ENCODE measurements at places on chromosomes 4 and X. TPM values are rescaled to one million over a fixed set of nuclear protein-coding genes. Genes with fewer than 3 reads are reported as not detected.

Gene CDKL2
- polyA plus RNA-seq = not detected

Gene FAAH2
- polyA plus RNA-seq = not detected

Gene STBD1
- not detected for polyA plus RNA-seq

Gene KLF3
- polyA plus RNA-seq = 43.2 TPM

Gene MMRN1
- polyA plus RNA-seq = 3.0 TPM

Gene ALPK1
- polyA plus RNA-seq = 5.3 TPM

Gene IDH3G
- 97.9 TPM for polyA plus RNA-seq

Gene PDZD4
- polyA plus RNA-seq = not detected

Gene NCBP2L
- not detected for polyA plus RNA-seq

GRCh38 chrX:84336646-84337045 lies 148.6 kb upstream of the RPS6KA6 start:
- DNase-seq = no peak

- no peak for DNase-seq
Measured at GRCh38 chr4:898869-899555, 33.1 kb downstream of the GAK start.

DNA sequence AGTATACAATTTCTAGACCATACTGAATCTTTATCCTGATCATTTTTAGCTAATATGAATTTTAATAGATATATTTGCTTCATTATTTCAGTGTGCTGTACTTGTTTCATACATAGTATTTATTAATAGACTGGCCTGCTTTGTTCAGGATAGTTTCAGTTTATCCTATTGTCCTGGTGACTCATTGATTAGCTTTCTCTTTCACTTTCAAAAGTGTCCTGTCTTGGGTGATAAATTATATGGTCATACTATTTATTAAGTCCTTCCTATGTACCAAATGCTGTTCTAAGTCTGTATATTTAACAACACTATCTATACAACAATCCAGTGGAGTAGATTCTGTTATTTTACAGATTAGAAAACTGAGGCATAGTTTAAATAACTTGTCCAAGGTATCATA lies 153.8 kb upstream of the RAPGEF2 start:
- no peak for DNase-seq

- no peak for DNase-seq
Measured at GRCh38 chrX:23811108-23811651, 28.2 kb downstream of the SAT1 start.

GRCh38 chrX:151099001-151099400 lies 77.4 kb upstream of the GPR50 start:
- no peak for DNase-seq

DNA sequence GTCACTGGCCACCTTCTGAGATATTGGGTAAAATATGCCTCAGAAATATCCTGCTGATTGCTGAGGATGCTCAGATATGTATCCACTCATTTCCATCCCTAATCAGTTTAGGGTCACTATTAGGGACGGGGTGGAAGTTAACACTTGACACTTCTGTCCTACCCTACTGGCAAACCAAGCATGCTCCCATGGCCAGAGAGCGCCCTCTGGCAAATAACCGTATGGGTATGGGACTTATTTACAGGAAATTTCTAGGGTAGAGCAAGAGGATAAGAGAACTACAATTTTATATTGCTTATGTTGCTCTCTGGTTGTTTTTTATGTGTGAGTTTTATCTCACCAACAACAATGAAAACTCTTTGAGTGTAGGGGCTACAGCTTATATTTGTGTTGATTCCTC lies 86.8 kb upstream of the TSPAN7 start:
- DNase-seq = no peak

- no peak for DNase-seq
Measured at GRCh38 chr4:149831656-149832208, 16.1 kb upstream of the IQCM start.

DNA sequence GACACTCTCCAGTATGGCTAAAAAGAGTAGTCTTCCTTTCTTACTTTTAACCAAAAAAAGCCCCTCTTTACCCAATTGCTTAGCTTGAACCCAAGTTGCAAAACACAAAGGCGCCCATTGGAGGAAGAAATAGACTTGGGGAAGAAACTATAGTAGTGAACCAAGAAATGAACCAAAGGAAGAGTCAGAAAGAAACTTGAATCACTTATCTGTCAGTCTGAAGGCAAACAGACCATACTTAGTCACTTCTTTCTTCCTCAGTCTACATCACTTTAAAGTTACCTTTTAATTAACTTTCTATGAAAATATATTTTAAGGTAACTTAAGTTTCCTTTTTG lies 161.4 kb upstream of the GIMD1 start:
- no peak for DNase-seq

DNA sequence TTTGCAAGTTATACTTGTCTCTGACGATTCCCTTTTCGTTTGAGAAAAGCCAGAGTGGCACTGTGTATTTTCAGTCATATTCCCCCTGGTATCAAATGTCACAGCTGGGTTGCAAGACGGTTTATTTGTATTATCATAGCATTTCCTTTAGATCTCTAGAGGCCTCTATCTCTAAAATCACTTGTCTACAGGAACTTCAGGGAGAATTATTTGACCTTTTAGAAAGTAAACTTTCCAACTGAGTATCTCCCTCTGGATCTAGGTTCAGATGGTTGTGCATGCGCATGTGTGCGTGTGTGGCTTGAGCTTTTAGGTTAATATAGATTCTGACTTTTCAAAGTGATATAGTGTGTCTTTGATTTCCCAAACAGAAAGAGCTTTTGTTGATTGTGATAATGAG lies 15.1 kb upstream of the TAB3 start:
- DNase-seq = no peak

- DNase-seq = no peak
Measured at GRCh38 chr4:81919810-81920209, 448.1 kb upstream of the RASGEF1B start.

DNA sequence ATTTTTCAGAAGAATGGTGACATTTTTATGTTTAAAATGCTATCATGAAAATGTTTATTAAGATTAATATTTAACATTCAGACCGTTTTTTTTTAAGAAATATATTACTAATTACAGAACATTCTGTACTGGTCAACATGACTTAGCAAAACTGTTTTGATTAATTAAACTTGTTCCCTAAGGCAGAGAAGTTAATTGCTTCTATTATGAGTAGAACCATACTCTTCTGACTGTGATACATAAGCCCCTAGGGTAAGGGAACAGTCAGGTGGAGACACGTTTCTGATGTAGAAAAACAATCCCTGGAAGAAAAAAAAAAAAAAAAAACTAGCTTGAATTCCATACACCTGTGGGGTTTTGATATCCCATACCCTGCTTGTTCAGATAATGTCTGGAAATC lies 97.4 kb downstream of the GPM6A start:
- DNase-seq = no peak

- no peak for DNase-seq
Measured at GRCh38 chrX:108270280-108270679, 167.9 kb downstream of the COL4A6 start.

- DNase-seq = no peak
Measured at GRCh38 chr4:8557151-8558076, 22.8 kb upstream of the GPR78 start.

GRCh38 chr4:66741081-66741480 lies 804.2 kb downstream of the CENPC start:
- DNase-seq = no peak

GRCh38 chr4:2408401-2408958 lies 10.0 kb downstream of the ZFYVE28 start:
- DNase-seq = no peak

DNA sequence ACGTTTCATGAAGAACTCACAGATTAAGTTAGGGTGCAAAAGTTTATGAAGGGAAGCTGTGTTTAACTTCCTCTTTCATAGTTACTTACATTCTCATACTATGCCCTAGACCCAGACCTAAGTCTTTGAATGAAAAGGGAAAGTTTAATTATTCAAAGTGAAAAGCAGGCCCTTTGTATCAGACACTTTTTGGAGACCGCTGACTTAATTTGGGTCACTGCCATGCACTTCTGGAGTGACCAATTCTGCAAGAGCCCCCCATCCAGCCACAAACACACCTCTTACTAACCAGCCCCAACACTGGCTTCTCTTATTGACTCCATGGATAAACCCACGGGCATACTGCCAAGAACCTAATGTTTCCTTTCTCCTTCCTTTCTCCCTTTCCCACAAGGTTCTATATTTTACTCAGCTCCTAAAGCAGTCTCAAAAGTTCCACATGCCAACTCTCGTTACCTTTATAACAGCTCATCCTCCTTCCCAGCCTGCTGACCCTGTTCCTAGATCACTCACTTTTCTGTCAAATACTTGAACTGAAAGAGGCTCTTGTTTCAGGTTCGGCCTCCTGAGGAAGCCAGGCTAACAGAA lies 34.5 kb downstream of the ABCE1 start:
- peak; percentile 3 for DNase-seq

GRCh38 chr4:155885666-155886065 lies 17.8 kb upstream of the TDO2 start:
- no peak for DNase-seq

DNA sequence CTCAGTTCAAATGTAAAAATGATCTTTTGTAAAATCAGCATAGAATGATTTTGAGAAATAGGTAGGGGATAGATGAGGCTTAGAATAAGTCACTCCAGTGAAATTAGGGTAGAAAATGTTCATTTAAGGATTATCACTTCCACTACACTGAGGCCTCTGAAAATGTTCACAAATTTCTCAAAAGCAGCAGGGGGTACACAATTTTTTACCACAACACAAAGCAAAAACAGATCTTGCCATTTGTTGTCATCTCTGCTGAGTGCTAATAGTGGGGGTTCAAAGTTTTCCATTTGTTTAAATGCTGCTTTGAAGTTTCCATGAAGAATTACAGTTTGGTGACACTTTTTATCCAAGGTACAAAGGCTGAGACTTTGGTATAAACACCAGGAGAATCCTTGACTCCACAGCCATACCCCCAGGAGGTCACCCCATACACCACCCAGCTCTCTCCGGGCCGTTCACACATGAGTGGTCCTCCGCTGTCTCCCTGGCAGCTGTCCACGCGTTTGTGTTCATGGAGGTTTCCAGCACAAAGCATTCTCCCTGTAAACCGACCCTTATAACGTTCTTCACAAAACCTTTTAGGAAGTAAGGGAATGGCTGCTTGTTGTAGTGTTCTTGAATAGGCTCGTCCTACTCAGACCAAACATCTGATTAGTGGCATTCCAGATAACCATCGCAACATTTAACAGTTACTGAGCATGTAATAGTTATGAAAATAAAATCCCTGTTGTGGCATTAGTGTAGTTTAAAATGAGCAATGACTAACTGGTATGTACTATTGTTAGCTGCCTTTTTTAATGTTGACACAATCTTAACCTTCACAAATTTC lies 71.0 kb downstream of the PRSS12 start:
- DNase-seq = no peak

- peak; percentile 46 for DNase-seq
Measured at GRCh38 chrX:130079824-130080406, 30.4 kb downstream of the ELF4 start.

GRCh38 chr4:113899271-113900070 lies 80.0 kb downstream of the ARSJ start:
- DNase-seq = peak; percentile 11

- DNase-seq = no peak
Measured at GRCh38 chr4:87192145-87192919, 28.1 kb downstream of the KLHL8 start.

DNA sequence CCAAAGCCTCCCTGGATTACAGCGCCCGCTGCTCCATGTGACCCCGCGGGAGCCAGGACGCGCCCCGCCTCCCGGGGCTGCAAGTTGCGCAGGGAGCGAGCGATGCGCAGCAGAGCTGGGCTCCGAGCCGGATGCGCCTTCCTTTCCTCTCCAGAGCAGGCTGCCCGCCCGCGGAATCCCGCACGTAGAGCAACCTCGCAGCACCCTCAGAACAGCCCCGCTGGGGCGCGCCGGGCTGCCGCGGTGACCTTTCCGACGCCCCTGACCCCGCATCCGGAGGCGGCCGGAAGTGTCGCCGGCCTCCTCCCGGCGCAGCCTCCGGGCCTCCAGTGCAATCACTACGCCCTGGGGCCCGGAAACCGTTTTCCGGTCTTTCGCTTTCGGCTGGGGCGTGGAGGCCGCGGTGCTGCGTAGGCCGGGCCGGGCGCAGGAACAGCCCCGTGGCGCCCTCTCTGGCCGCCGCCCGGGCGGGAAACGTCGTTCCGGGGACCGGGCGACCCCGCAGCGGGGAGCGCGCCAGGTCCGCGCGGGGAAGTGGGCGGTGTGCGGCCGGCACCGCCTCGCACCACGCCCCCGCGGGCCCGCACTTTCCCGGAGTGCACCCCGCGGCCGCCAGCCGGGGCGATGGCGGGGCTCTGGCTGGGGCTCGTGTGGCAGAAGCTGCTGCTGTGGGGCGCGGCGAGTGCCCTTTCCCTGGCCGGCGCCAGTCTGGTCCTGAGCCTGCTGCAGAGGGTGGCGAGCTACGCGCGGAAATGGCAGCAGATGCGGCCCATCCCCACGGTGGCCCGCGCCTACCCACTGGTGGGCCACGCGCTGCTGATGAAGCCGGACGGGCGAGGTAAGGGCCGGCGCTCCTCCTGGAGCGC lies at the start of gene CYP4V2:
Gene CYP4V2 (plus strand): TSS at position 368 of the 866 bp plus-strand sequence. CDS start 257 bp downstream, at position 625.
- peak; percentile 88 for DNase-seq

- no peak for DNase-seq
Measured at GRCh38 chr4:185364886-185365285, 30.8 kb downstream of the LRP2BP start.

Measured in naive B cell (primary cell).